ENCODE measurements at places on chromosomes 1 and 21.

DNA sequence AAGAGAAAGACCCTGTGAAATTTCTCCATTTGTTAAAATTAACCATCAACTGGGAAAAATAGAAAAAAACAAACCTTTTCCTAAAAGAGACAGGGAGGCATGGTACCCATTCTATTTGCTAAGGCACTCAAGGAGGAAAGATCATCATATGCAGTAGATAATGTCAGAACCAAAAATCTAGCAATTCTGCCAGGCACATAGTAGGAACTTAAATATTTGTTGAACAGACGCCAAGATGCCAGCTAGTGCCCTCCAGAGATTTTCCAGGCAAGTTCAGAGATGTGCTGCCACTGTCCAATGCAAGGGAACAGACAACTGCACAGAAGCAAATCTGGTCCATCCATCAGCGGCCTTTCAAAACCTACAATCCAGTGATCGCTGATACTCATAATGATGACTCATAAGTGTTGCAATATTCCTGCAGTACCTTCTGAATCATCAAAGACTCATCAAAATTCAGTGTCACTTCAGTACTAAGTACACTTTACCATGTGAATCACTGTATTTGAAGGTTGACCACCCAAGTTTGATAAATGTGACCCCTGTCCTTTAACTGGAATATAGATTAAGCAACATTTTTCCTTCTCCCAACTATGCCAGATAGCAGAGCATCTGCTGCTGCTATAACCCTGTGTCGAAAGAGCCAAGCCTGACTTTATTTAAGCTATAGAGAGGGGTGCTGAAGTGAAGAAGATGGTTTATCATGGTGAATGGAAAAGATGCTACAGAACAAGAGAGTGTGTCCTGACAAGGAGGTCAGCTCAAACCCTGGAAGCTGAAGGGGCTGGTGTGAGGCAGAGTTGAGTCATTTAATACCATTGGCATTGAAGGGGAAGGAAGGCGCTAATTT lies 99.1 kb downstream of the MT1HL1 start:
- DNase-seq: no peak

DNA sequence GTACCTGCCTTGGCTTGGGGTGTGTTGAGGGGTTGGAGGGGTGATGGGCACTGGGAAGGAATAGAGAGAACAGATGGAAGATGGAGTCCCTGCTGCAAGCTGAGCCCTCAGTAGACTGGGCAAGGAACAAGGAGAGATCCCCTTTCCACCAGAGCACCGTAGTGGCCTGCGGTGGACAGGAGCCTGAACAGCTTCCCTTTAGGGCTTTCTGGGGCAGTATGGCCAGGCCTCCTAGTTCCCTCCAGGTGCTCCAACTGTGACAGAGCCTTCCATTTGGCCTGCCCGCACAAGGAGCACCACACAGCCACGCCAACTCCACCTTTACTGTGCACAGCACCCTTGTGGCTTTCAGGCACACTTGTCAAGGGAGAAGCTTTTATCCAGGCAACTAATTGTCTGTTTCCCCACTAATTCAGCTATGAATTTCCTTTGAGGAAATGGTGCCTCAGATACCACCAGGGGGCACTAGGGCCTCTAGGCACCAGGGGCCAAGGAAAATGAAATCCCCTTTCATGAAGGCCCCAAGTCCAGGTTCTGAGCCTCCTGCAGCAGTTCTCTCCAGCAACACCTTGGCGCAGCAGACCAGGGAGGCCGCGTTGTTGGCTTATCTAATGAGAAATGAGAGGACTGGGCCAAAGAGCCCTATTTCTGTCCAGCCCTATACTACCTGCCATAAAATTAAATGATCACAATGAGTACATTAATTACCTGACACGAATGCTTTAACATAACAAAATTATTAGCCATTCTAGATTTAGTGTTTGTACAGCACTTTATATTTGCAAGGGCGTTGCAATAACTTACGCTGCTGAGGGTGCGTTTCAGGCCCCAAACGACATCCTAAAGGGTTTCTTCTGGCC lies 23.1 kb upstream of the ERI3 start:
- no peak for DNase-seq

DNA sequence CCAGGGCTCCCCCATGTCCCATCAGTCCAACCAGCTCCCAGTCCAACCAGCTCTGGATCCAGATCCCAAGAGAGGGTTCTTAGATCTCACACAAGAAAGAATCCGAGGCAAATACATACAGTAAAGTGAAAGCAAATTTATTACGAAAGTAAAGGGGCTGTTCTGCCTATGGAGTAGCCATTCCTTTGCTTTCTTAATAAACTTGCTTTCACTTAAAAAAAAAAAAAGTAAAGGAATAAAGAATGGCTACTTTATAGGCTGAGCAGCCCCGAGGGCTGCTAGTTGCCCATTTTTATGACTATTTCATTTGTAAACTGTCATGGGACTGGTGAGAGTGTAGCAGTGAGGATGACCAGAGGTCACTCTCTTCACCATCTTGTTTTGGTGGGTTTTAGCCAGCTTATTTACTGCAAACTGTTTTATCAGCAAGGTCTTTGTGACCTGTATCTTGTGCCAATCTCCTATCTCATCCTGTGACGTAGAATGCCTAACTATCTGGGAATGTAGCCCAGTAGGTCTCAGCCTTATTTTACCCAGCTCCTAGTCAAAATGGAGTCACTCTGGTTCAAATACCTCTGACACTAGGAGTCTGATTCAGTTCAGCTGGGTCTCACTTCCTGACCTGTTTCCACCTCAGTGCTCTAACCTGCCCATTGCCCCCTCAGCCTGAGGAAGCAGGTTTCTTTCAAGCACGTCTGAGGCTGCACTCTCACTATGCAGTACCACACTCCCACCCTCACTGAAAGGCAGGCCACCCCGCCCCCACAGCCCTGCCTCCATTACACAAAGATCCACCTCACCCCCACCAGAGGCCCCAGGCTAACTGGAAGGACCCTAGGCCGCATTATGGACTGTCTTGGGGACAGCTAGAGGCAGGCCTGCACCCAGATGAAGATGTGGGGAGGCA lies 26.5 kb upstream of the ATP2B4 start:
- DNase-seq: no peak

- no peak for DNase-seq
Observed at GRCh38 chr1:216207154-216207553, 216.1 kb downstream of the USH2A start.

- no peak for DNase-seq
Observed at GRCh38 chr1:80101159-80101558, 1094.6 kb upstream of the ADGRL4 start.

- no peak for DNase-seq
Observed at GRCh38 chr1:25036117-25036546, 106.1 kb upstream of the RUNX3 start.

DNA sequence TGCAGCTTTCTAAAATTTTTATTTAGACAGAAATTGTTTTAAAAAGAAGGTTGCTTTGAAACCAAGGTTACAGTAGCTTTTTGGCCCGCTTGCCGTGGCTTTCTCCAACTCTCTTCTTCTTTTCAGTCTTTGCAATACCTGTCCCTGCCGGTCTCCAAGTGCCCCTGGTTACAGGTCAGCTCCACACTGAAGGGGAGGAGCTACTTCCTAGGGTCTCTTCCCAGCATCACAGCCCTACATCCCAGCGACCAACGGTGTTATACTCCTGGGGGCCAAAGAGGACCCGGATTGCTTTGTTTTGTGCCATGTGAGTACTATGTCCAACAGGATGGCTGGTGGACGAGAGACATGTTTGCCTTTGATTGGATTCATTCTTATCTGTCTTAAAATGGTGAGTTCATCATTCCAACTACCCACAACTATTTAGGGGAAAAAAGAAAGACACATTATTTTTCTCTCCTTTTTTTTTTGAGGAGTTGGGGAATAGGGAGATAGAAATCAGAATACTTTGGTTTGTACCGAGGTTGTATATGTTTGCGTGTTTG lies at the start of gene FNDC7:
TSS of gene FNDC7 (plus strand) at position 303 of the 545 bp plus-strand sequence. CDS start at position 329, 26 bp downstream.
- DNase-seq: no peak

DNA sequence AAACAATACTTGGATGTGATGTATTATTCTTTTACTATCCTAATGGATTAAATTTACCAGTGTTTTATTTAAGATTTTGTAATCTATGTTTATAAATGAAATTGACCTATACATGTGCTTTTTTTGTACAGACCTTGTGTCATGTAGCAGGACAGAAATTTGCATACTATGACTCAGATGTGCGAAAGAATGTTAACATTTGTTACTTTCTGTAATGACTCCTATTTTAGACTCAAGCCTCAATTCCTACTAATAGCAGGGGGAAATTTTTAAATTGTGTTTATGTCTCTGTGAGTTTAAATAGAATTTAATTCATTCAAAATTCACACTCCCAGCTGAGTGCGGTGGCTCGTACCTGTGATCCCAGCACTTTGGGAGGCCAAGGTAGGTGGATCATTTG lies 21.8 kb upstream of the RIMKLA start:
- no peak for DNase-seq

GRCh38 chr1:145827966-145828365 lies 4.0 kb downstream of the POLR3C start:
- no peak for DNase-seq

DNA sequence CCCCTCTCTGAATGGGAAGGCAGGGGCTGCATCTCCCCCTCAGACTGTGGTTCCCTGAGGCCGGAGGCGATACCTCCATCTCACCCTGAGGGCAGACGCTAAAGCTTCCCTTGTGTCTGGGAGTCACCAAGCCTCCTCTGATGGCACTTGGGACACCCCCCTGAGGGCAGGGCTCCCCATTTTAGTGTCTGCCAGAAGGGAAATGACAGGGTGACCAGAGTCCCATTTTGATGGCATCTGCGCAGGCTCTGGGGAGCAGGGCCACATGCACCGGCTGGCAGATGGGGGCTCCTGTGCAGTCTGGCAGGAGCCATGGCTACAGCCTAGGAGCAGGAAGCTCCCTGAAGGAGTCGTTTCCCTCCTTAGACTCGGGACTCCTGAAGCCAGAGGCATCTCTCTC lies 1.7 kb downstream of the S100A2 start:
- no peak for DNase-seq

GRCh38 chr1:65434255-65434654 lies 13.8 kb downstream of the LEPR start:
- no peak for DNase-seq

DNA sequence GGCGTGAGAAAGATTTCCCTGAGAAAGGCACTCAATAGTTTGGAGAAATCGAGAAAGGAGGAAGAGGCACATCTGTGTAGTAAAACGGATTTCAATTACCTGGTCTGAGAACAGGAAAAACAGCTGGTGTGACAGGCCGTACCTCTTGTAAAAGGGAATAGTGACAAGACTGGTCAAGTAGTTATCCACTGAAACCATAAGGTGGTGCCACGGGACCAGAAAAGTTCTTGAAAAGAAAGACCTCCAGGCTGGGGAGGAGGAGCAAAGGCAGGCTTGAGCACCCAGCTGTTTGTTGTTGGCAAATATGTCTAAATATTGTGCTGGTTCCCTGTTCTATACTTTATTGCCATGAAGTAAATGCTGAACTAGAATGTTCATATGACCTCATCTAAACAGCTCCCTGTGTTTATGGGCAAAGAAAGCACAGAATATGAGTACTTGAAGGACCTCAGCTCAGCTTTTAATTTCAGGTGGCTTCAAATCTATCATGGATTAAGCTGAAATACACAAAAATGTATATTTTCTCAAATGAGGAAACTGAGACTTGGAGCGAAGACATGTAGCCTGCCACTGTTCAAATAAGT lies 4.0 kb downstream of the HAO2 start:
- no peak for DNase-seq

DNA sequence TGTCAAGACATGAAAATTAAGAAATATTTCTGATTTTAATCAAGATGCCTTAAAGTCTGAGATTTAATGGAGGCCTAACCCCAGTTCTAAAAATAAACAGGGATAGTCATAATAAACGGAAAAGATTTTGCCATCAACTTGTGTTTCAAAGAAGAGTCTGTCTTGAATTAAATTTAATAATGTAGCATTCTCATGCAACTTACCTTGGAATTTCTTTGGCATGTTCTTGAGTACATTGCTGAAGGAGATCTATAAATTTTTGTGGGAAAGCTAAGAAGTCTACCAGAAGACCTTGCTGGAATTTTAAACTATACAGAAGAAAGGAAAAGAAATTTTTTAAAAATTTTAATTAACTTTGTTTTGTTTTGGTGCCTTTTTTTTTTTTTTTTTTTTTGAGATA lies 10.6 kb downstream of the SASS6 start:
- DNase-seq: no peak

DNA sequence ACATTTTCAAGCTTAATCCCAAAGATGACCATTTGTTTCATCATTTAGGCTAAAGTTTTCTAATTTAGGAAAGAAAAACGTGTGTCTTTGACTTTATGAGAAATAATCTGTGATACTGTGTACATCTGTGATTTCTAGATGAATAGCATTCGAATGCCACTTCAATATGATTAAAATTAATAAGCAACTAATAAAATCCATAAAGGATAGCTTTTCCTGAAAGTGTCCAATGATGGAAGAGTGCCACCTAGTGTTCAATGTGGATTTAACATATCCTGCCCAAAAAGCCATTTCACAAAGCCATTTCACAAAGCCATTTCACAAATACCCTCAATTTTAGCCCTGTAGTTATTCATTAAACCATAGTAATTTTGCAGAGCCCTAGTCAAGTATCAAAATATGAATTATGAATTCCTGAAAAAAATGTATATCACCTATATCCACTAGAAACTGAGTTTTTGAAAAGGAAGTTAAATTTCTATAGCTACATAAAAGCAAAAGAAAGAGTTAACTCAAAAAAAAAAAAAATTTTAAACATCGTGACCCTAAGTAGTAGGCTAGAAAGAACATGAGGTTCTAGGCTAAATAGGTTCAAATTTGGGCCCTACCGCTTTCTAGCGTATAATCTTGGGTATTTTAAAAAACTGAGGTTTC lies 19.1 kb downstream of the NME7 start:
- no peak for DNase-seq

DNA sequence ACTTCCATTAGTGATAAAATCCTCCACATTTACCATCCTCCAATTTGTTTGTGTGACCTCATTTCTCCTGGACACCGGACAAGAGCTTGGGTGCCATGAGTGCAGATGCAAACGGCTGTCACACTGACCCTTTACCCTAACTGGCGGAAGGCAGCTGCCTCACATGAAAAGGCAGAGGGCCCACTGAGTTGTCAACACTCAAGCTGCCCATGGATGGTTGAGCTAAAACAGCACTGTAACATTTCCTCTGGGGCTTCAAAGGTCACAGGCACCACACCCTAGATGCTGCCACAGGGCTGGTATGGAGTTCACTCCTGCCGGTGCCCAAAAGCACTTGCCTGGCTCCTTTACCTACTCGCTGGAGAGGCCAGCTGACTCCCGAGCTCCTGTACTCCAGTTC lies 653.4 kb downstream of the KCNT2 start:
- DNase-seq: no peak

DNA sequence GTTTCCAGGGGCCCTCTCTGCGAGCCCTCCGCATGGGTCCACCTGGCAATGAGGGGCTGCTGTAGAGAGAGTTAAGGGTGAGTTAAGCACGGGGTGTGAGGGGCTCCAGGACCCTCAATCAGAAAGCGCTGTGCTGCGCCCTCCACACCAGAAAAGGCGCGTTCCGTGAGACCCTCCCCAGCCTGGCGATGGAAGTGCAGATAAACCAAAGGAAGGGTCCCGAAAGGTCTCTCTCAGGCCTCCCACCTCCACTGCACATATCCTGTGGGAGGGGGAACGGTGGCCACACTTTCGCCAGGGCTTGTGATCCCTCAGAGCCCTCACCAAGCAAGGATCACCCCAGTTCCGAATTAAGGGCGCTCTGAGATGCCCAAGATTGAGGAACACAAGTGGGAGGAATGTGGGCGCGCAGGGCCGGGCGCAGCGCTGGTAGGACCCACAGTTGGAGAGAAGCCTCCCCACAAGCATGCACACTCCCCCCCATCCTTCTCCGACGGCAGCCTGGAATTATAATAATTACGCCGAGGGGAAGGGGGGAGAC lies 1.1 kb downstream of the WNT3A start:
- no peak for DNase-seq
